ENCODE measurements at places on chromosomes 1 and 21.

DNA sequence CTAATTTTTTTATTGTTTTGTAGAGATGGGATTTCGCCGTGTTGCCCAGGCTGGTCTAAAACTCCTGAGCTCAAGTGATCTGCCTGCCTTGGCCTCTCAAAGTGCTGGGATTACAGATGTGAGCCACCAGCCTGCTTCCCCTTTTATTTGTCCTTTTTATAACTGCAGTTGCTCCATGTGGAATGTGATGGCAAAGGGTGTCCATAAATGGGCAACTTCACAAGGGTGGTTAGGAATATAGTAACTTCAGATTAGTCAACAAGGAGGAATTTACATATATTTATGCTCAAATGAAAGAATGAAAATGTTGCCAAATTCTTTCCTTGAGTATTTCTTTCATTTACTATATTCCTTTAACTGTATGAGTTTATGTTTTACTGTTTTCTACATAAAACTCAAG, 182.9 kb downstream of the BACH1 start:
- no peak for DNase-seq

- DNase-seq, result no peak
Measured at GRCh38 chr1:28451011-28451410, 54.8 kb upstream of the RCC1 start.

DNA sequence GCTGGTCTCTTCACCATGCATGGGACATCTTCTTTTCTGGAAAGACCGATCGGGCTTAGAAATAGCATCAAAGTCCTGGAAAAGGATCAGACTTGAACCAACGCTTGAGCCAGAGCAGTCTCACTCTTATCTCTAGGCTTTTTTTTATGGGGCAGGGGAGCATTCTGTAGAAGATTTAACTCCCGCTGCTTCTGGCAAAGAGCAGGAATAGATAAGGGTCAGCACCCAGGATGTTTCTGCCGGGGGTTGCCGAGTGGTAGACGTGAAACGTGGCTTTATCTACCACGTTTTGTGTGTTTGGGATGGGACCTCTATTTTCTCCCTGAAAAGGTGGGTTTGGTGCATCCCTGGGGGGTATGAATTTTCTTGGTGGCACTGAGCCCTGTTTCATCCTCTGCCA, 18.8 kb downstream of the SPSB1 start:
- no peak for DNase-seq

- DNase-seq, result peak; percentile 33
Measured at GRCh38 chr1:147669469-147670318, 630 bp downstream of the ACP6 start.

DNA sequence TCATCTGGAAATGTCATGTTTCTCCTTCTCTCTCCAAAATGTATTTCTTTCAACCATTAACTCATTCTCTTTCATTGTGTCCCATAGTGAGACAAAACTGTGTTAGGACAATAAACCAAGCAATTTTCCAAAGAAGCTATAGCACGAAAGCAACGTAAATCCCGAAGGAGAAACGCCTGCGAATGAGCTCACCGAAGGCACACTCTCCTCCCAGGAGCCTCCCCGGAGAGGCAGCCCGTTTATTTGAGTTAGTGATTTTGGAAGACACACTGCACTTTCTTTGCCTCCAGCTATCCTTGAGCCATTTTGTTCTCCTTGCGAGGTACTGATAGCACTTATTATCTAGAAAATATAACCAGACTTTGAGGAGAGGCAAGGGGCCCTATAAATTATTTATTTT, 41.2 kb downstream of the RSPH1 start:
- DNase-seq, result no peak

- DNase-seq, result no peak
Measured at GRCh38 chr1:240255922-240256321, 164.2 kb downstream of the FMN2 start.

GRCh38 chr1:151898519-151898991, 10.8 kb downstream of the THEM4 start:
- no peak for DNase-seq

GRCh38 chr1:115506518-115506917, 135.3 kb upstream of the VANGL1 start:
- DNase-seq, result no peak

DNA sequence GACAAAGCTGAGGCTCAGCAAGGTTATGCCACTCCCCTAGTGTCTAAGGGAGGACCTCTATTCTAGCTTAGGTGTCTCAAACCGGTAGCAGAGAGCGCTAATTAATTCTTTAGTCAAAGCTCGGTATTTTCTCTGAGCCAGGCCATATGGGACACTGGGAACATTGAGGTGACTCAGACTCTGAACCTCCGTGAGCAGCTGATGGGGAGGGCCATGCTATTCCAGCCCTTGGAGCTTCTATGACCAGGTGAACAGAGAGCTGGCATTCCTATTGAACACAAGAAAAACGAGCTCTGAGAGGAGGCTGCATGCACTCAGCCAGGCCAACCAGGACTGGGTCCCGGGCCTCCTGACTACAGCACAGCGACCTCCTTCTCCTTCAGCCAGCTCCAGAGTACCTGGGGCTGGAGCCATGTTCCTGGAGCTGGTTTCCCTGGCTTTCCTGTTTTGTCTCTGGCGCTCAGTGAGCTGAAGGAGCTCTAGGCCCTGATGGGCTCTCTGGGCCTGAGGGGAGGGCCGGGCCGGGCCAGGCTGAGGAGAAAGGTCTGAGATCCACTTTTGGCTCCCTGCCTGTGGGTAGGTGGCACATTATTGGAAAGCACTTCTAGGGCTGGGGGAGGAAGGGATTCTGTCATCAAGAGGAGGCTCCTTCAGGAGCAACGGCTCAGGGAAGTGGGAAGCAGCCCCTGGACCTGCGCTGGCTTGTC, 37.0 kb downstream of the SLC9A1 start:
- DNase-seq, result no peak

DNA sequence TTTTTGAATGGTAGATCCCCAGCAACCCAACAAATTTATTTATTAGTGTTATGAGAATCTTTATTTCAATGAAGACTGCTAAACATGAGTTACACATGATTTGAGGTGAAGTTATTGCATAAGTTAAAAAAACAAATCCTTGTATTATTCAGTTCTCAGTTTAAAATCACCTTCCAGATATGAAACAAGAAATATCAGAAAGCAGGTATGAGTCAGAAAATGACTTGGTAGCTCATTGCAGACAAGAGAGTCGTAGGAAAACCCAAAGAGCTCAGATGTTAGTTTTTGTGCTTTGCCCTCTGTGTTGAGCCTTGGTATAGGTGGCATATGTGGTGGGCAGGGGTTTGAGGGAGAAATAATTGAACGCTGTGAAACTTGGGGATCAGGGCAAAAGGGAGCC, 339.4 kb downstream of the BRINP3 start:
- no peak for DNase-seq

DNA sequence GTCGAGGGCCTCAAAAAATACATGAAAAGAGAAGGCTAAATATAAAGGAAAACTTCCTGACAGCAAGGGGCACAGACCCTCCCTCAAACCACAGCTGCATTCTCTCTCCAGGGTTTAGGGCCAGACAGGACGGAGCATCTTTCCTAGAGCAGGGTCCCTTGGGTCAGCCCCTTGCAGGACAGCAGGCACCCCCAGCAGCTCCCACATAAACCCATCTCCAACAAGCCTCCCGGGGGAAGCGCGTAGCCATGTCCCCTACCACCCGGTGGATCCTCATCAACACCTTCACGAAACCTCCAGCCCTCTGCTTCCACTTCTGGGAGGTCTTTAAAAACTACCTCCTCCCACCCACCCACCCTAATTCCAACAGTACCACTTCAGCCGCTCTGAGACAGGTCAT, 59.5 kb downstream of the CD46 start:
- DNase-seq, result no peak

DNA sequence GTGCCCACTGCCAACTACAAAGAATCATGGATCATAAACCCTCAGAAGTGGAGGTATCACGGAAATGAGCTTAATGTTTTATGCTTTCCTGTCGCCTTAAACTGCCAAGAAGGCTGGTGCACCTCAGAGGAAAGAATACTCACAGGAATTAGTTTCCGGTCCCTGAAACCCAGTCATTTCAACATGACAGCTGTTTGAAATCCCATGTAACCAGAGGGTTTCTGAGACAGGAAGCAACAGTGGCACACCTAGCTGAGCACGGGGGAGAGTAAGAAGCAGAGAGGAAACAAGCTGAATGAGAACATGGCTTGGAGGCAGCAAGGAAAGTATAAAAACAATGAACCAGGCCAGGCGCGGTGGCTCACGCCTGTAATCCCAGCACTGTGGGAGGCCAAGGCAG, 3.9 kb downstream of the JAK1 start:
- DNase-seq, result peak; percentile 81

- no peak for DNase-seq
Measured at GRCh38 chr21:33135925-33136324, 66.0 kb downstream of the OLIG1 start.

- DNase-seq, result no peak
Measured at GRCh38 chr21:31257265-31257664, 86.8 kb downstream of the TIAM1 start.

GRCh38 chr1:232450615-232451014, 179.3 kb downstream of the SIPA1L2 start:
- no peak for DNase-seq

DNA sequence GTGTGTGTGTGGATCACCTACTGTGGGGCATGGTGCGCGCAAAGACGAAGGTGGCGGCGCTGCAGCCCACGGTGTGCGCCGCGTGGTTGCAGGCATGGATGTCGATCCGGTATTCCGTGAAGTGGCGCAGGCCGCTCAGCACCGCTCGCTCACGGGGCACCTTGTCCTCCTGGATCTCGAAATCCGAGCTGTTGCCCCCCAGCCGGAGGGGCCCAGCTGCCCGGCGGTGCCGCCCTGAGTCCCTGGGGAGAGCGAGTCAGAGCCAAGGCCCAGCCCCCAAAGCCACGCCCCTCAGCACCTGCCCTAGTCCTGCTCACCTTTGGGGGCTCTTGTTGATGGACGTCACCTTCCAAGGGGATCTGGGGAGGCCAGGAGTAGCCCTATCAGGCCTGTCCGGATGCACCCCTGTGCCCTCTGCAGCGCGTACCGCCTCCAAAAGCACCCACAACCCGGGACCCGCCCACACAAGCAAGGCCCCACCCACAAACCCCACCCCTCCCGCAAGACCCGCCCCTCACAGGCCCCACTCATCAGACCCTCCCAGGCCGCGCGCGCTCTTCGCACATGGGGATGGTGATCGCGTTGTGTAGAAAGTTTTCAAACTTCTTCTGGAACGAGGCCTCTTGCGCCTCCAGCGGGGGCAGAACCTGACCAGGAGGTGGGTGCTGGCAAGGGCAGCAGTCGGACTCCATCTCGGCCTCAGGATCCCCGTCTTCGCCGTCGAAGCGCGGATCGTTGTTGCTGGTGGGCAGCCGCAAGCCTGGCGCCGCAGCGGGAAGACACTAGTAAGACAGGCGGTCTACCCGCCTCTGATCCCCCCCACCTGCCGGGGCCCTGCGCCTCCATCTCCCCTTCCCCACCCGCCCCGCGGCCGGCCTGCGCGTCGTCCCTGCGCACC, 13.6 kb downstream of the INSRR start:
- DNase-seq, result peak; percentile 30

- DNase-seq, result peak; percentile 40
Measured at GRCh38 chr1:34176830-34177603, at the start of gene C1orf94. Gene C1orf94, plus strand, starts transcription at chr1:34176907. Its CDS starts 883 bp downstream, at chr1:34177790.

DNA sequence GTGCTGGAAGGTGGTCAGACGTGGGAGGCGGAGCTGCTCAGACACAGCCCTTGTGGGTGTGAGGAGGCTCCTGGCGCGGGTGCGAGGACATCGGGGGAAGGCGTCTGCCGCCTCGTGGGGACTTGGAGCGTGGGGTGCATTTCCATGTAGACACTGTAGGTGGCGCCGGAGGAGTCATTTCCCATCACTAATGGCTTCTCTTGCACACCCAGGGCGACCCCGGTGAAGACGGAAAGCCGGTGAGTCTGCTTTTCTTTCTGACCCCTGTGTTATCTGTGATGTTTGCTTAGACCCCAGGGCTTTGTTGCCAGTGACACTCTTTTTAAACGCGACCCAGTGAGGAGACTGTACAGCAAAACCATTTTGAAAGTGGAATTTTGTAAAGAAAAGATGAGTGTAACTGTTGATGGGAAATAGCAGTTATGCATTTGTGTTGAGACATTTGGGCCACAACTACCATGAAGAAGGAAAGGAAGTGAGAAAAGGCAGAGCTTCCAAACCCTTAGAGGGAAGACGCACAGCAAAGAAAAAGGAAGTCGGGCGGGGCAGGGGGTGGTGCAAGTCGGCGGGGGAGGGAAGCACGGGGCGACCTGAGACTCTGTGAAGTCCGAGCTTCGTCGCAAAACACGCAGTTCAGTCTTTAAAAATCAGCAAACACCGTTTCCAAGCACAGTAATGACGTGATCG, 64.0 kb downstream of the SLC19A1 start:
- peak; percentile 82 for DNase-seq

DNA sequence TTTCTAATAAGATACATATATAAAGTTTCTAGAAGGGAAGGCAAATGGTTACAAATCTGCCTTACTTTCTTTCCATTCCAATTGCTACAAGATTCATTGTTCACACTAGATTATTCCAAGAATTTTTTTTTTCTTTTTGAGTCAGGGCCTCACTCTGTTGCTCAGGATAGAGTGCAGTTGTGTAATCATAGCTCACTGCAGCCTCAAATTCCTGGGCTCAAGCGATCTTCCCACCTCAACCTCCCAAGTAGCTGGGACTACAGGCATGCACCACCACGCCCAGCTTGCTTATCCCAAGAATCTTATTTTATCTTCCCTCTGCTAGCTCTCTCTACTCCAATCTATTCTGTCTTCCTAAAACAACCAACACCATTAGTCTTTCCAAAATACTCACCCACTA, 81.8 kb downstream of the KIAA0319L start:
- no peak for DNase-seq

DNA sequence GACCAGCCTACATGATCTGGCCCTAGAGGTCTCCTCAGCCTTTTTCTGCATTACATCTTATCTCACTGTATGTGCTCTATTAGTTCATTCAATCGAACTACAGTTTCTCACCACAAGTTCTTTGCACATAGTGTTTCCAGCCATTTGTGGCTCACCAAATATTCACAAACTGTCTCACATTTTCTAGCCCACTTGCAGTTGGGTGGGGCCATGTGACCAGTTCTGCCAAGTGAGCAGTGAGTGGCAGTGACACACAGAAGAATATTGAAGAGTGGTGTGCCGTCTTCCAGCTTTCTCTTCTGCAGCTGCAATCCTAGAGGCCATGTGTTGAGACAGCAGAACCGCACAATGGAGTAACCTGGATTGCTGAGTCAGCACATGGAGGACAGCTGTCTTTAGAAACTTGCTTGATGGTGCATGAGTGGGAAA, 103.2 kb upstream of the ZNF644 start:
- DNase-seq, result peak; percentile 11

DNA sequence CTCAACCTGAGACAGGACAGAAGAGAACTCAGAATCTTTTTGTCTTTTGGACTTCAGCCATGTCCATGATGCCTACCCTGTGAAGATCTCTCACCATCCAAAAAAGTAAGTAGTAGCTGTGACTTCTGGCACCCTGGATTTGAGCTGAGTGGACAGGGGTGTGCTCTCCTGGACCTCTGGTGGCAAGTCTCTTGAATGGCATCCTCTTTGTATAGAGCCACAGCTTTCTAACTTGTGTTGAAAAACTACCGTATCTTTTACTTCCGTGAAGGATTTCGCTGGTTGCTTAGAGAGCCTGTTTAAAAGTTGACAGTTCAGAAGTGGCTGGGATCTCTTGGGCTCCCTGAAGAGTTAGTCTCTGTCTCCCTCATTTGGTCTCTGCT, 1.8 kb downstream of the MFN2 start:
- no peak for DNase-seq

All from A673 (cell line).